Kidney (tissue), 22 donors: ENCODE measurements at places on chromosomes 7 and 10. TPM values are rescaled to one million over a fixed set of nuclear protein-coding genes. Genes with fewer than 3 reads are reported as not detected.

DNA sequence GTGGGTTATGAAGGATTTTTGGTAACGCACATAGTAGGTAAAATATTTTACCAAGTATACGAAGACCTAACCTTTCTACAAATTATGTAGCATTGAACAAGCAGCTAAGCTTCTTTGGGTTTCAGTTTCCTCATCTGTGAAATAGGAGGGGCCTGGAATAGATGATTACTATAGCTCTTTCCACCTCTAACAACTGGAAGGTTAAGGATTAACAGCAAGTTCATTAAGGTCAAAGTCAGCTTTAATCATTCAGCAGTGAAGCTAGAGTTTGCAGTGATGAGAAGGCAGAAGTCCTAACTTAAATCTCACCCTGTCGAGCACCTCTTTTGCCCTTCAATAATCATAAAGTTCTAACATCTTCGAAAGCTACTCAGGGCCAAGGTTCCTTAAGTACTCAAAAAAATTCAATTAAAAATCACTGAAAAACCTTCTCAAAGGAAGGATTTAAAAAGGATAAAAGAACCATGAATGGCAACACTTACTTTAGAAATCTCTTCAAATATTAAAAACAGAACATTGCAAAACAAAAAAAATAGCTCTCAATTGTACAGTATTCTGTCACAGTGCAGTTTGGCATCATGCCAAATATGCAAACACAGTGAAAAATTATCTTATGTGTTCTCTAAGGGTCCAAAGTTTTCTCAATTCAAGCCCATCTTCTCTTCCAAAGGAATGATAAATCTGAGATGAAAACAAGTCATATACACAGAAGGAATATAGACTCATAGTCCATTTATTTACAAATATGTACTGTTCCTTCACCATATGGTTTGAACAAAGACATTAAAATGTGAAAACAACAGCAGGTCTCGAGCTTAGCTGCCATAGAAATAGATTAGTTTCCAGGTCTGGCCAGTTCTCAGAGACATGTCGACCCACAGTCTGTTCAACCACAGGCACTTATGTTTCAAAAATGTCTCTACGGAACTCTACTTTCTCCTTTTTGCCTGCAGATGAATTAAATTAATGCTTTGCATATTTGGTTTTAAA lies 152.0 kb upstream of the SLC13A1 start:
- no peak for DNase-seq

DNA sequence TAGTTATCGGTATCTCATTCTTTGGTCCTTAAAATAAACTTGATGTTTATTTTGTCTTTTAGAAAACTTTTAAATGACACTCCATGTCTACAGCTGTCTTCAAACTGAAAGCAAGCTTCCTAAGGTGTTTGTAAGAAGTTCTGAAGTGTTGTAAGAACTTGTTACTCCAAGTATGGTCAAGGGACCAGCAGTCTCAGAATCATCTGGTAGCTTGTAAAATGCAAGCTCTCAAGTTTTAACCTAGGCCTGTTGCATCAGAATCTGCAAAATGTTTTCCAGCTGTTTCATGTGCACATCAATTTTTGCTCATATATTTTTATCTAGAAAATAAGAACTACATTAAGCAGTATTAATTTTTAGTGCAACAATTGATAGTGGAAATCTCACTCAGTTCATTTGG lies 104.1 kb downstream of the THSD7A start:
- no peak for DNase-seq

DNA sequence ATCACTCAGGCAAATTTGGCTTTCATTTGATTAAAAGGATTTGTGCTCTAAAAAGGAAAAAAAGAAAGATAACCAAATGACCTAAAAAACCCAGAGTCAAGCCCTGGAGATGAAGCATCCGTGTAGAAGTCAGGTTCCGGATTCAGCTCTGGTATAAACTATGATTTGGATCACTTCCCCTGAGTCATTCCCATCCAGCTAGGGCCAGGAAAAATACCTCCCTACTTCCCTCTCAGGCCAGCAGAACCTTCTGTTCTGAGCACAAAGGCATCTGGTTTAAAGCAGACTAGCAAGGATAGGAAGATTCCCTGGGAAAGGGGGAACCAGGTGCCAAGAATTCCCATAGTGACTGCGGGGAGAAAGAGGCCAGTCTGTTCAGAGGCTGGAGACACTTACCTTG lies 25.7 kb upstream of the NDST2 start:
- no peak for DNase-seq

DNA sequence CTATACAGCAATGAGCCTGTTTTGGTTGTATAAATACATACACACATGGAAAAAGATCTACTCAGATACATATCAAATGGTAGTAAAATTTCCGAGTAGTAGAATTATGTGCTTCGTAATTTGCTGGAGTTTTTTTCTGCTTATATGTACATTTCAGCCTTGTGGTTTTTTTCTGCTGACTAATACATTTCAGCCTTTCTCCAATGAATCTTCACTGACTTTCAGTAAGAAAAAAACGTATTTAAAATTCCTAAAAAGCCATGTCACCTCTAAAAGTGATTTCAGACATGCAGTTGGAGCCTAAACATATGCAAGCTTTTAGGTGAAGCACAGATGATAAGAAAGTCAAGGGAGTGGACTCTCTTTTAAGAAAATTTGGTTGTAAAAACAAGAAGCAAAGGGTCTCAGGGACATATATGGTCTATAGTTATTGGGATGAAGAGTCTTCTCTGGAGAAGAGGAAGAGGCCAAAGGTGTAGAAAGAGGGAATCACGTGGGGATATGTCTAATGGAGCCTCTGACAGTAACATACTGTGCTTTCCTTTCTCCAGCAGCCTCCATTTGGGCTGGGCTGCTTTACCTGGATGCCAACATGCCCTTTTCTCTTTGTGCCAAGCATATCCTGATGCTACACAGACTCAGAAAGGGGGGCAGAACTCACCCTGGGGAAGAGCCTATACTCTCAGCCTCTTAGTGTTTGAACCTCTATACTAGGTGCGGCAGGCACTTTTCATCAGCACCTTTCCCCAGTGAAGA lies 2.4 kb downstream of the AMPH start:
- no peak for DNase-seq

DNA sequence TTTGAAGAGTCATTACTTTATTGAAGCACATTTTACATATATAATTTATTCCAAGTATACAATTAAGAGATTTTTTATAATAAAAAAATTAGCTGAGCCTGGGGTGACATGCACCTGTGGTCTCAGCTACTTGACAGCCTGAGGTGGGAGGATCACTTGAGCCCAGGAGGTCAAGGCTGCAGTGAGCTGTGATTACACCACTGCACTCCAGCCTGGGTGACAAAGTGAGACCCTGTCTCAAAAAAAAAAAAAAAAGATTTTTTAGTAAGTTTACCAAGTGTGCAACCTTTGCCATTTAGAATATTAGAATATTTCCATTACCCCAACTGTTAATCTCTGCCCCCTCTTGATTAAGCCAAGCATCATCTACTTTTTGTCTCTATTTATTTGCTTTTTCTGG lies 196.0 kb downstream of the CCSER2 start:
- no peak for DNase-seq

- no peak for DNase-seq
These were observed 135.7 kb downstream of the LCOR start for GRCh38 chr10:96967847-96968246.

GRCh38 chr10:114374053-114374791 lies 30.1 kb downstream of the AFAP1L2 start:
- DNase-seq: peak; percentile 85

GRCh38 chr7:149195180-149196150 lies at the start of gene ZNF282:
Gene ZNF282, plus strand, starts transcription at chr7:149195546. Its CDS starts 44 bp downstream, at chr7:149195590.
- DNase-seq: peak; percentile 94

GRCh38 chr7:2838873-2839578 lies 5.1 kb downstream of the GNA12 start:
- DNase-seq: no peak

- no peak for DNase-seq
These were observed 1034.7 kb downstream of the TYW1 start for GRCh38 chr7:68031180-68031943.

DNA sequence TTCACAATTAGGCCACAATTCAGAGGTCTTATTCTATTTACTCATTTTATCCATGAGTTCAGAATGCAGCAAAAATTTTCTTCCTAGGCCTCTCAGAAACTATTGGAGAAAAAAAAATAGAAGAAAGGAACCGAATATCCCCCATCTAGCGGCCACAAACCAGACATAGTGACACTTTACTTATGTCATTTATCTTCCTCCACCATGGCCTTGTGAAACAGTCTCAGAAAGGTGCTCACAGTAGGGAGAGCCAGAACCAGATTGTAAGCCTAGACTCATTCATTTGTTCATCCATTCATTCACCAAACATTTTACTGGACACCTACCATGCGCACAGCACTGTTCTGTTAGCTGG lies 16.0 kb downstream of the CREB3L2 start:
- no peak for DNase-seq

DNA sequence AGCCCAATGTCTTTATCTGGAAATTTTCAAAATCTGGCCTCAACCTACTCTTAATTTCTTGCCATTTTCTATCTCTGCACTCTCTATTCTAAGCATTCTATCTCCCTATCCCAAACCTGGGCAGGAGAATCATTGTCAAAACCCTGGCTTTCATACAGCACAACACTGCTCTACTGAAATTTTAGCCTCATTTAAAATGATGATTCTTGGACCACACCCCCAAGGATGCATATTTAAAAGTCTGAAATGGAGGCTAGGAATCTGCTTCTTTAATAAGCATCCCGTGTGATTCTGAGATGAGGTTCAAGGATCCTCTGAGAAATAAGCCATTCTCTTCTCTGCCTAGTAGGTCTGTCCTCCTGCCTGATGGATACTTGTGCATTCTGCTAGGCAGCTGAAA lies 50.8 kb upstream of the EGR2 start:
- no peak for DNase-seq

DNA sequence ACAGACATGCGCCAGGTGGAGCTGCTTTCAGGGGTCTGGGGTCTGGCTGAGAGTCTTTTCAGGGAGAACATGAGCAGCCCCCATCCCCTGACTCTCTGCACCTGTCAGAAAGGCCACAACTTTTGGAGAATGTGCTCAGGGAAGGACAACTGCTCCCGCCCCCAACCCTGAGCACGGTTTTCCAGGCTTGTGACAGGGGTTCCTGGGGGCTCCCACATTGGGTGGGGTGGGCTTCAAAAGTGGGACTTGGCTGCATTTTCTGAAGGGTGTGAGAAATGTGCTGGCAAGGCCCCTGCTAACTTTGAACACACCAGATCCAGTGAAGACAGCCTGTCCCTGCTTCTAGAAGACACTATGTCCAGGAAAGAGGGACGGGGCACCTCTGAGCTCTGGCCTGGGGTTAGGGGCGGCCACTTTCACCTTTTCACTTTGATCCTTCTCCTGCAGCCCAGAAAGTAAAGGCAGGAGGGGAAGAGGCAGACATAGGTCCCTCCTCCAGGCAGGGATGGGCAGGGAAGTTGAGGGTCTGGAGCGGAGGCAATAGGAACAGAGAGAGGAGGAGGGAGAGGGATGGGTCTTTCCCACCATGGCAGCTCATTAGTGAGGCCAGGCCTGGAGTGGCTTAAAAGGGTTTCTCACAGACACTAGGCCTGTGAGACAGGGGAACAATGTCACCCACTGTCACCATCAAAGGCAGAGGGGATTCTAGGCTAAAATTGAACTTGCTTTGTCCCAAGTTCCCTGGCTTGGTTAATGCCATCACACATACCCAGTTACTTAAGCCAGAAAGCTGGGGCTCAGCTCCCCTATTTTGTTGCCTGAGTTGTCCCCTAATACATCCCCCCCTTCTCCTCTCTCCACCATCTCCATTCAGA lies 1.5 kb downstream of the KCP start:
- no peak for DNase-seq

GRCh38 chr7:132709971-132710567 lies 133.8 kb upstream of the PLXNA4 start:
- no peak for DNase-seq

- no peak for DNase-seq
These were observed 97.0 kb downstream of the TPK1 start for GRCh38 chr7:144738708-144739314.

DNA sequence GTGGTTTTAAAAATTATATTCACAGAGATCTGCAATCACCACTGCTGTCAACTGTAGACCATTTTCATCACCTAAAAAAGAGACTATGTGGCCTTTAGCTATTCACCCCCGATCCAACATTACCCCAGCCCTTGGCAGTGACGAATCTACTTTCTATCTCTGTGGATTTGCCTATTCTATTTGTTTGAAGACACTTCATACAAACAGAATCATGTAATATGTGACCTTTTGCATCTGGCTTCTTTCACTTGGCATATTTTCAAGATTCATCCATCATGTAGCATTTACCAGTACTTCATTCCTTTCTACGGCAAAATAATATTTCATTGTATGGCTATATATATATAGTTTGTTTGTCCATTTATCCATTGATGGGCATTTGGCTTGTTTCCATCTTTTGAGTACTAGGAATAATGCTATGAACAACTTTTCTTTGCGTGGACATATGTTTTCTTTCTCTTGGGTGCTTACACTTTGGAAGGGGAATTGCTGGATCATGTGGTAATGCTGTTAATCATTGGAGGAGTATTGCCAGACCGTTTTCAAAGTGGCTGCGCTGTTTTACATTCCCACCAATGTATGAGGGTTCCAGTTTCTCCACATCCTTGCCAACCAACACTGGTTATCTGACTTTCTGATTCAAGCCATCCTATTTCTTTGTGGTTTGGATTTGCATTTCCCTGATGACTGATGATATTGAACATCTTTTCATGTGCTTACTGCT lies 22.3 kb downstream of the ADAMTS14 start:
- no peak for DNase-seq

GRCh38 chr10:16732376-16732775 lies 84.8 kb downstream of the RSU1 start:
- no peak for DNase-seq

- no peak for DNase-seq
These were observed 86.3 kb upstream of the PIK3CG start for GRCh38 chr7:106778656-106779250.

GRCh38 chr10:111128331-111129180 lies 51.7 kb downstream of the ADRA2A start:
- peak; percentile 23 for DNase-seq

Gene C7orf57
- total RNA-seq: 0.63 TPM

Gene RARRES2
- total RNA-seq: 104 TPM

Gene CACNB2
- 2.8 TPM for total RNA-seq

Gene CNPY1
- total RNA-seq: not detected

Gene GPER1
- 5.2 TPM for total RNA-seq

Gene OR9A2
- total RNA-seq: not detected

Gene VPS37D
- total RNA-seq: 13.2 TPM

Gene GAD2
- not detected for total RNA-seq

Gene SORBS1
- total RNA-seq: 91.7 TPM

Gene NME8
- total RNA-seq: 0.44 TPM

Gene FFAR4
- 1.0 TPM for total RNA-seq
